ENCODE measurements at places on chromosomes 6 and 20.

DNA sequence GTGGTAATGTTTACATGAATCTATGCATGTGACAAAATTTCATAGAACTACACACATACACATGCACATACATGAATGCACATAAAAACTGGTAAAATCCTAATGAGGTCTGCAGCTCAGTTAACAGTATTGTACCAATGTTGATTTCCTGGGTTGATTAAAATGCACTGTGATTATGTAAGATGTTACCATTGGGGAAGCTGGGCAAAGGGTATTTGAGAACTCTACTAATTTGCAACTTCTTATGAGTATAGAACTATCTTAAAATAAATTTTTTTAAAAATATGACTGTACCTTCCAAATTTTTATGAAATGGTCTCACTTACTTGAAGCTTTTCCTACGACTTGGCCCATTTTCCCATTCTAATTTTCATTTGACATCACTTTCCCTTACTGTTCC lies 43.4 kb upstream of the TENT5A start:
- DNase-seq = no peak

DNA sequence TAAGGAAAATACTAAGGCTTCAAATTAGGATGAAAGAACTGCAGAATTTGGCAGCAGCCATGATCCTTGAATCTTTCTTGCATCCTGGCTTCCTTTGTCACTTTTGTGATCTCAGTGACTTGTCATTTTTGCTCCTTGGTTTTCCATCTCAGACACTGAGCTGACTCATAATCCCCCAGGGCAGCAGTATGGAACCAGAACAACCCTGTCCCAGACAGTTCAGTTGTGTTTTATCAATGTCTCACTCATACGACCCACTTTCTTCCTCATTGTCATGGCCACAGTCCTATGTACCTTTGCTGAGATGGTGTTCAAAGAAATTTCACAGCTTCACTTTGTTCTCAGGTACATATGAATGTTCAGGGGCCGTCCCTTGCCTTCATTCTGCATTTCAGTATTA lies 488.5 kb upstream of the BTBD3 start:
- DNase-seq = no peak

DNA sequence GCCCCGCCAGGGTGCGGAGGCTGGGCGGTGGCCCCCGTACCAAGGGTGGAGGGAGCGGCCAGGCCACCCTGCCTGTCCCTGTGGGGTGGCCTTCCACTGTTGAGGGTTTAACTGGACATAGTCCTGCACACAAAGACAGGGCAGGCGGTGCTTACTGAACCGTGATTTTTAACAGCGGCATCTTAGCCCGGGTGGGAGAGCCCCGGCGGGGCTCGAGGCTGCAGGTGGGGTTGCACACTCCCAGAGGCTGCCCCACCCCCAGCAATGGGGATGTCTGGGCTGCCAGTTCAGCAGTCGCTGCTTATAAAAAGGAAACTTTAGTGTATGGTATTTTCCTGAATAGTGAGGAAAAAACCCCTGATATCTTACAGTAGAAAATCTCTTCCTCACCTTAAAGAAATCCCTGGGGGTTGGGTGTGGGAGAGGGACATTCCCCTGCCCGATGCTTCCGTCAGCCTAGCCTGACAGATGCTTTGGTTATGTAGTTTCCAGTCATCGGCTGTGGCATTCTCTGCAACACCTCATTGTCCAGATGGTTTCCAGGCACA lies 79.4 kb downstream of the IRF4 start:
- DNase-seq = no peak

GRCh38 chr6:159520002-159520401 lies 173.0 kb downstream of the SOD2 start:
- no peak for DNase-seq

DNA sequence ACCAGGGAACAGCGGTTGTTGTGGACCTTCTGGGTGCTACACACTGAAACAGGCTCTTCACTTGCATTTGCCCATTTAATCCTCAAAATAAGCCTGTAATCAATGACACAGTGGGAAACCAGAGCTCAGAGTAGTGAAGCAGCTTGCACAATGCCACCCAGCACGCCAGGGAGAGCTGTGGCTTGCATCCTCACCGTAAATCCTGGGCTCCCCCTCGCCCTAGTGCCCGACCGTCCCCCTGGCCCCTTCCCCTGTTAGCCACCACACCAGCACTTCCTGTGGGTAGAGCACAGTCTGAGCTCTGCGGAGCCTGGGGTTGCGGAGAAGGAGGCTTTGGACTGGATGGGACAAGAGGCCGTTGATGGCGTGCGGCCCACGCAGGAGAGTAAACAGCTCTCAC lies 14.5 kb downstream of the VSTM2L start:
- DNase-seq = no peak

DNA sequence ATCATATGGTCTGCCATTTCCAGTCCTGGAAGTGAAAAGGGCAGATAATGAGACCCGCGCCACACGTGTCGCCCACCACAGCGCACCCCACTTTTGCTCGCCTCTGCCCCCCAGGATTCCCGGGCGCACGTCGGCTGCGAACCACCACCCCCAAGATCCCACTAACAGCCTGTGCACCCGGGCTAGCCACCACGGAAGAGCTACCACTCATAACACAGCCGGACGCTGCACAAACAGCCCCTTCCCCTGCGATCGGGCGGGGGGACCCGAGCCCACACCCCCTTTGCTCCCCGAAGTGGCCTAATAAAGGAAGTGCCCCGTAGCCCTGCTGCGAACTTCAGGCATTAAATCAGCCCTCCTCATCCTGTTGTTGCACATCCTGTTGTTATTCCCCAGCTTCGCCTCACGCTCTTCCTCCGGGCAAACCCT lies 506 bp downstream of the CITED2 start:
- no peak for DNase-seq

- DNase-seq = peak; percentile 3
Observed at GRCh38 chr6:10695086-10695657, 400 bp downstream of the PAK1IP1 start.

GRCh38 chr6:53805725-53806124 lies 10.9 kb downstream of the LRRC1 start:
- no peak for DNase-seq

DNA sequence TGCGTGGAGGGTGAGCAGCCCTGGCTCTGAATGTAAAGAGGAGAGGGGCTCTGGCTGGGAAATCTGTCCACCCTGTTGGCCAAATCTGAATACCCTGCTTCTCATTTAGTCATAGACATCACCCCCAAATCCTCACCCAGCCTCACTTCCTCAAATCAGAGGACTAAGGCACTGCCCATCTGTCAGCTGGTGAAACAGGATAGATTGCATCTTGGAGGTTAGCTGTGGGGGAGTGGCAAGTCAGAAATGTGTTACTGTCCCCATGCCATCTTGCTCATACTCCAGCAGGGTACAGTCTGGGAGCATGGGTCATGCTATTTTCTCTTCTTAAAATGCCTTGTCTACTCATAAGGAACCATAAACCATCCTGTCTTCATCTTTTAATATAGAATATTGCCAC lies 9.5 kb upstream of the DTNBP1 start:
- DNase-seq = no peak

GRCh38 chr6:144462058-144462457 lies 176.9 kb downstream of the UTRN start:
- no peak for DNase-seq

GRCh38 chr20:50258790-50259483 lies 68.3 kb downstream of the CEBPB start:
- no peak for DNase-seq

DNA sequence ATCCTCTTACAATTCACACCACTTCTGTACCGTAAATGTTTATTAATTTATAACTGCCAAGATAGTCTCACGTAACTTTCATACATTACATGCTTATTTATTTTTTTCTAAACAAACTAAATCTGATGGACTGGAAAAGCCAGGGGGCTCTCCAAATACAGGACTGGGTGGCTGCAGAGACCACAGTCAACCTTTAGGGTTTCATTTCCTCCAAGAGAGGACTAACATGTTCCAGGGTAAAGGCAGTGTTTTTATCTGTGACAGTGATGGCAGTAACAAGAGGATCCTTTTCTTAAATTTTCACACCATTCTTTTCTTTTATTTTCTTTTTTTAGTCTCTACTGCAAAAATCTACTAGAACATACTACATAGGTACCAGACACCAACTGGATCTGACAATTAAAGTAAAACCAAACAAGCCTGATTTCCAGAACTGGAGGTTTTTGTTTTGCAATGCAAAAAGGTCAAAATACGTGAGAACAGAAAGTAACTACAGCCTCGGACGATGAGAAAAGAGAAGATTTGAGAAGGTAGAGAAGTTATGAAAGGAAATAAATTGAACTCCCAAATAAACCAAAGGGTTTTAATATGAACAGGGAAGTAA lies 1.2 kb downstream of the LMBRD1 start:
- peak; percentile 51 for DNase-seq

DNA sequence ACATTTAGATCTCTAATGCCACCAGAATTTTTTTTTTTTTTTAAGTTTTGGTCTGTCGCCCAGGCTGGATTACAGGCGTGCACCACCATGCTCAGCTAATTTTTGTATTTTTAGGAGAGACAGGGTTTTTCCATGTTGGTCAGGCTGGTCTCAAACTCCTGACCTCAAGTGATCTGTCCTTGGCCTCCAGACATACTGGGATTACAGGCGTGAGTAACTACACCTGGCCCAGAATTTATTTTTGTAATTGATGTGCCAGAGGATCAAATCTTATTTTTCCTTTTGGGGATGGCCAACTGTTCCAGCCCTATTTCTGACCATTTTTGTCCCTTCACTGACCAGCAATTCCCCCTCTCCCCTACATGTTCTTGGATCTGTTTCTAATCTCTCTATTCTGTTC lies 18.0 kb upstream of the MYMX start:
- no peak for DNase-seq

DNA sequence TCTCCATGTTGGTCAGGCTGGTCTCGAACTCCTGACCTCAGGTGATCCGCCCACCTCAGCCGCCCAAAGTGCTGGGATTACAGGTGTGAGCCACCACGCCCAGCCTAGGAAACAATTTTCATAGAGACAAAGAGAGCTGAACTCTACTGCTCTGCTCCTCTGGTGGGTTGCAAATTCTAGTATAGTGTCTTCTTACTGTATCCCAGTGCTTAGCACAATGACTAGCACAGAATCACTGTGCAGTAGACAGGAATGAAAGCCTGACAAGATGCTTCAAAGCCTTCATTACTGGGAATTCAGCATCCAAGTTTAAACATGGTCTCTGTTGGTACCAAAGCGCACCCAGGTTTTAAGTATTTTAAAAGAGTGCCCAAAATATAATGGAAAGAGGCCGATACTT lies 96.5 kb upstream of the SALL4 start:
- DNase-seq = no peak

GRCh38 chr6:43120944-43121913 lies 45.1 kb downstream of the PTK7 start:
- peak; percentile 71 for DNase-seq

- no peak for DNase-seq
Observed at GRCh38 chr6:166258854-166259276, 49.3 kb downstream of the PRR18 start.

DNA sequence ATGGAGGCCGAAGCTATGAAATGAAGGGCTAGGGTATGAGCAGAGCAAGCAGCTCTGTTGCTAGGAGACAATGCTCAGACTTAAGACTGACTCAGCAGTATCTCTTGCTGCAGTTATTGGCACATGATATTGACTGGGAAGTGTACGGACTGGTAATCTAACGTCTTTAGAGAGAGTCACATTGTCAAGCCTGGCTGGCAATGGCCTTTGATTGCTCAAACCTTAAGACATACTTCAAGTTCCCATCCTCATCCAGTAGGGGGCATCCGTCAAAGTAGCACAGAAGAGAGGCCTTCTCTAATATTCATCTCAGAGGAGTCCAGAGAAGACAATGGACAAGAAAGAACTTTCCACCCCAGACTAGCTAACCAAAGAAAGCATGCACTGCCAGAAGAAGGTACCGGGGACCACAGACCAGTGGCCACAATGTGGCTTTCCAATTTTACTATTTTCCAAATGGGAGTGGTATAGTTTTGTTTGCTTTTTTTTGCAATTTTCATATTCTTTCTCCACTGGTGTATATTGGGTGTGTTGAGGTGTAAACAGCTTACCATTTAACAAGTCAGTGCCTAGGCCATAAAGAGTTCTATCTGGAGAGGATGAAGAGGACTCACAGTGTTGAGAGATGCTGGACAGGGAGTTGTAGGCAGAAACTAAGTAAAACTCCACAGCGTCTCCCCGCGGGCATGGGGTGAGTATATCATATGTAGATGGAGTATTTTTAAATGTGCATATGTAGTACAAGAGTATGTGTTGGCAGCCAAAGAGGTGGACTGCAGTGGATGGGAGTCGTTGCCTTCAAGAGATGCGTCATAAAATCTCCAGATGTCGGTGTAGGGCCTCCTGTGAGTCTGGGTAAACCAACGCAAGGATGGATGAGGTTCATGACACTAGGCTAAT lies 36.7 kb downstream of the LRFN2 start:
- peak; percentile 42 for DNase-seq

- no peak for DNase-seq
Observed at GRCh38 chr6:32058511-32058963, 20.3 kb downstream of the CYP21A2 start.

DNA sequence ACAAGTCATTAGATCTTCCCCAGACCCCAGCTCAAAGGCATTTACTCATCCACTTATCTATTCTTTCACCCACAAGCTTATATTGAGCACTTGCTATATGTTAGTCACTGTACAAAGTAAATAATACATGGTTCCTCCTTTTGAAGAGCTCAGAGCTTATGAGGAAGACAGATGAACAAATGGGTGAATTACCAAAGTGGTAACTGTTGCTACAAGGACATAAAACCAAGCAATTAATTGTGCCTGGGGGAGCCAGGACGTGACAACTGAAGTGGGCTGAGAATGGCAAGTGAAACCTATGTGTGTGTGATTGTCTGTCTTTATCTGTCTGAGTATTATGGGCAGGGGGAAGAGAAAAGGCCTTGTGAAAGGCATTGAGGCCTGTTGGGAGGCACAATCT lies 45.6 kb upstream of the AKIRIN2 start:
- DNase-seq = no peak

- DNase-seq = no peak
Observed at GRCh38 chr20:5297280-5298004, 19.3 kb downstream of the PROKR2 start.

DNA sequence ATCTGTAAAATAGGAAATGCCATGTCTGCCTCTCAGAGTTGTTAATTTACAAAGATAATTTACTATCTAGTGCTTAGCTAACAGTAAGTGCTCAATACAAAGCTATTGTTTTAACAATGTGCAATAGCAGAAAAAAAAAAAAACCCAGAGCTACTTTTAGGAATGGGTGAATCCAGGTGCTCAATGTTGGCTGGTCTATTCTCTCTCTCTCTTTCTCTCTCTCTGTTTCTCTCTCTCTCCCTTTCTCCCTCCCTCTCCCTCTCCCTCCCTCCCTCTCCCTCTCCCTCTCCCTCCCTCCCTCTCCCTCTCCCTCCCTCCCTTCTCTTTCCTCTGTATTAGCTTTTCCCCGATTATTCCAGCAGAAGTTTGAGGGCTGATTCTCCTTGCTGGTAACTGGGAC lies 14.0 kb downstream of the PDRG1 start:
- DNase-seq = no peak

All from cerebellar cortex (tissue), 1 donor.